ENCODE measurements at places on chromosomes 1 and 21. TPM values are rescaled to one million over a fixed set of nuclear protein-coding genes. Genes with fewer than 3 reads are reported as not detected.

DNA sequence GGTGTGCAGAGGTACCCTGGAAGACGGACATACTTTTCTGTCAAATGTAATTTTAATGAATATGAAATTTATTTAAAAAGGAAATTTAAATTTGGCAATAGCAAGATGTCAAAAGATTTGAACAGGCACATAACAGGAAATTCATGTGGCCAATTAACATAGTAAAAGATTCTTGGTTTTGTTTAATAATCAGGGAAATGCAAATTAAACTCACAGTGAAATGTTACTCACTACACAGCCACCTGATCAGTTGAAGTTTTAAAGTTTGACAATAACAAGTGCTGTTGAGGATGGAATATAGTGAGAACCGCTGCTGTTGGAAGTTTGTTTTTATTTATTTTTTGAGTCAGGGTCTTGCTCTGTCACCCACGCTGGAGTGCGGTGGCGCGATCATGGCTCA lies 63.9 kb downstream of the TEX35 start:
- no peak for DNase-seq

NCF2 gene
- total RNA-seq: 0.58 TPM

DNA sequence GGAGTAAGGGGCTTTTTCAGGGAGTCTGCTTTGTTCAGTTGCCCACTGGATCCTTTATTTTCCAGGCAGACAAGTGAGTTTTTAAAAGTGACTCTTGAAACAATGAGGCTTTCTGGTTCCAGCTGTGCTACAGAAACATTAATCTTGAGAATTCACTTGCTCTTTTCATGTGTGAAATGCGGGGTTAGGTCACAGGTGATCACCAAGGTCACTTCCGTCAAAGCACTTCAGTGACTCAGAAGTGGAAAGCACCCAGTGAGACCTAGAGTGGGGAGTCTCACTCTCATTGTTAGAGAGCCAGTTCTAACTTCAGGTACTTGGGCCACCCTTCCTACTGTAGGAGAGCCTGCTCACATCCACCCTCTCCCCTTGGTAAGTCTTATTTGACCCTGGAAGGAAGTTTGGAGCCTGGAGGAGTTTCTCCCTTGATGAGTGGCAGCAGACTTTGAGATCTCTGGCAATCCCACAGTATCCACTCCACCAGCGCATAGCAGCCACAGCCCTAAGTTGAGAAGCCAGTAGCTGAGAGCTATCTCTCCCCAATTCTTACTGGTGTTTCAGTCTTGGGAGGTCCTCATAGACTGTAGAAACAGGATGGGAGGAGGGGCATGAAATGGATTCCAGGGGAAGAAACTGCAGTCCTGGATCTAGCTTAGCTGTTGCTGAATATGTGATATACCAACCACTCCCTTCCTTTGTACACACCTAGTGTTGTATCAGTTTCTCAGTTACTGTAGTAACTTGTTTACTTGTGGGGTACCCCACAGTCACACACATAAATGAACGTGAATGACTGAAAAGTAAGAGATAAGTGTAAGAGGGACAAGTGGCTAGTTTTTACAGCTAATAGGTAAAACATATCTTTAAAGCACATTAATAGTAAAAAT lies 3.1 kb downstream of the TACSTD2 start:
- no peak for DNase-seq

- no peak for DNase-seq
These were observed 7.0 kb downstream of the NKAIN1 start for GRCh38 chr1:31232689-31233088.

DNA sequence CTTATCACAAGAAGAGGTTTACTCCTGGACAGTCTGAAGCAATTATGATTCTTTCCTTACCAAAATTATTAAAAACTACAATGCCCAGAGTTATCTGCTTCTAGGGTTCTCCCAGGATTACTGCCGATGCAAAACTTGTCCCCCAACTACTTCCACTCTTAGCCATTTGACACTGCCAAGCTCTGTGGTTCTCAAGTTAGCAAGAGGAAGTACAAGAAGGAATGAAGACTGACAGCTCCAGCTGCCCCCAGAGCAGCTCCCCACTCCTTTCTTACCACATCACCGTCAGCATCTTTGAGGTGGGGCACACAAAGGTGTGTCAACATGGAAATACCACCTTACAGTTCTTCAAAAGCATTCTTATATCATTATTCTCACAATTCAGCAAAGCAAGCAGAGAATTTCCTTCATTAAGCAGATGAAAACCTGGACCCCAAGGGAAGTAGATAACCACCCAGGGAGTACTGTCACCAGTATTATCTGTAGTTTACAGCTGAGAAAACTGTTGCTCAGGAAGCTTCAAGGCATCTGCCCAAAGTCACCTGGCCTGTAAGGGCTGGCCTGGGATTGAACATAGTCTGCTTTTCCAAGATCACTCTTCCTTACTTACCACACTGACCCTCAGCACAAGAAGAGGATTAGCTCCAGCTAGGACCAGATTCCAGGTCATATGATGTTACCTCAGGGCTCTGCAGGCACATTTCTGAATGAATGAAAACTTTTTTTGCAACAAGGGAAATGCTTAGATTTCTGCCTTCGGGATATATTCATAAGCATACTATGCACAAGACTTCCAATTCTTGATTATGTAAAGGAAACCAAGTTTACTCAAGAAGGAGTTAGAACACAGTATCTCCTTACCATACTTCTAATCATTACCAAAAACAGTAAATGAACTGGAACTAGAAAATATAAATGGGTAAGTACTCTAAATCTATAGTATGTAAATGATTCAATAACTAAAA lies 9.3 kb downstream of the PSMG1 start:
- DNase-seq: no peak

DNA sequence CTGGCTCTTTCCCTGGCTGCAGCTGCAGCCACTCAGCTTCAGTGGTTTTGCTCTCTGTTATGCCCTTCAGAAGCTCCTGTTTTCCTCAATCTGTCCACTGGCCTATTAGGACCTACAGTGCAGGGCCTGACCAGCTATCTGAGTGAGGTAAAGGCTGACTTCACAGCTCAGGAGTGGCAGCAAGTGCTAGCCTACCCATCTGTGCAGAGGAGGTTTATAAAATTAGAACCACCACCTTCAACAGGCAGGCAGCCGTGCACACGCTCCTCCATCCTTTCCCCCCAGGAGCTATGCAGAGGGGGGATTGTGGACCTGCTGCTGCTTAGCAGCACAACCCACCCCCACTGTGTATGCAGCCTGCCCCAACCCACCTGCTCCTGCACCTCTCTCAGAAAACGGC lies 8.3 kb downstream of the ADAR start:
- DNase-seq: no peak

HFM1 gene
- 0.26 TPM for total RNA-seq

DNA sequence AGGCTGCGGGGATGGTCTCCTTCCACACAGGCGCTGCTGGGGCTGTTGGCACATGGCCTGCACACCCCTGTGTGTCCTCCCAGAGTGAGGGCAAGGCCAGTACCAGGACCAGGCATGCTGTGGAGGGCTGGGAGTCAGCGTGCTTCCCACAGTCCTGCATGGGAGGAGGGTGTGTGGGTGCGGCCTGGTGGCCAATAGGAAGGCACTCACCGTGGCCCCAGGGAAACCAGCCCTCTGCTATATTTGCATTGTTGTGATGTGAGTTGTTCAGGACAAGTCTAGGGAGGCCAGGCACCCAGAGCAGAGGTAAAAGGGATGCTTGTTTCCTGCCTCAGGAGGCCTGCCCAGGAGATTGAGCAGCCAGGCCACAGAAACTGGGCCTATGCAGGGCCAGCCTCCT lies 59.5 kb downstream of the S100B start:
- no peak for DNase-seq

- no peak for DNase-seq
These were observed 26.3 kb downstream of the HUNK start for GRCh38 chr21:31898933-31899630.

TPRG1L gene
- total RNA-seq: 43.9 TPM

- no peak for DNase-seq
These were observed 24.7 kb upstream of the LAMC2 start for GRCh38 chr1:183161391-183161790.

- peak; percentile 11 for DNase-seq
These were observed 394.0 kb downstream of the NPHP4 start for GRCh38 chr1:5597991-5598823.

ACTN2 gene
- total RNA-seq: not detected

DNA sequence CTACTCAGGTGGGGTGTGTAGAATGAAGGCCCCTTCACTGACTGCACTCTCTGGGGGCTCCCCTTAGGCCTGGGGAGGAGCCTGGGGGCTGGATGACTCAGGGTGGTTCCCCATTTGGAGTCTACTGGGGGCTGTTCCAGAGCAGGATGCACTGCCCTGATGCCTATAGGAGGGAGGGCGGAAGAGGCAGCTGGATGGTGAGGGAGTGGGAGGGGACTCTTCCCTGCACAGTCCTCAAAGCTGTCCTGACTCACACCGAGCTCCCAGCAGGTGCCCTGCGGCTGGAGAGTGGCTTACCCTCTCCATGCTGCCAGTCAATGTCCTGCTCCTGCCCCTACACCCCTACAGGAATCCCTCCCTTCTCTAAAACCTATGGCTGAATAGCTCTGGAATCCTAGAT lies 204.4 kb downstream of the TRABD2B start:
- no peak for DNase-seq

GRCh38 chr21:44589586-44590305 lies 2.6 kb downstream of the KRTAP10-6 start:
- no peak for DNase-seq

FCRLB gene
- total RNA-seq: 0.29 TPM

- no peak for DNase-seq
These were observed 6.3 kb upstream of the TPRG1L start for GRCh38 chr1:3618531-3618880.

- no peak for DNase-seq
These were observed 464 bp downstream of the COL11A1 start for GRCh38 chr1:103107741-103108375.

KCNK2 gene
- 0.49 TPM for total RNA-seq

DNA sequence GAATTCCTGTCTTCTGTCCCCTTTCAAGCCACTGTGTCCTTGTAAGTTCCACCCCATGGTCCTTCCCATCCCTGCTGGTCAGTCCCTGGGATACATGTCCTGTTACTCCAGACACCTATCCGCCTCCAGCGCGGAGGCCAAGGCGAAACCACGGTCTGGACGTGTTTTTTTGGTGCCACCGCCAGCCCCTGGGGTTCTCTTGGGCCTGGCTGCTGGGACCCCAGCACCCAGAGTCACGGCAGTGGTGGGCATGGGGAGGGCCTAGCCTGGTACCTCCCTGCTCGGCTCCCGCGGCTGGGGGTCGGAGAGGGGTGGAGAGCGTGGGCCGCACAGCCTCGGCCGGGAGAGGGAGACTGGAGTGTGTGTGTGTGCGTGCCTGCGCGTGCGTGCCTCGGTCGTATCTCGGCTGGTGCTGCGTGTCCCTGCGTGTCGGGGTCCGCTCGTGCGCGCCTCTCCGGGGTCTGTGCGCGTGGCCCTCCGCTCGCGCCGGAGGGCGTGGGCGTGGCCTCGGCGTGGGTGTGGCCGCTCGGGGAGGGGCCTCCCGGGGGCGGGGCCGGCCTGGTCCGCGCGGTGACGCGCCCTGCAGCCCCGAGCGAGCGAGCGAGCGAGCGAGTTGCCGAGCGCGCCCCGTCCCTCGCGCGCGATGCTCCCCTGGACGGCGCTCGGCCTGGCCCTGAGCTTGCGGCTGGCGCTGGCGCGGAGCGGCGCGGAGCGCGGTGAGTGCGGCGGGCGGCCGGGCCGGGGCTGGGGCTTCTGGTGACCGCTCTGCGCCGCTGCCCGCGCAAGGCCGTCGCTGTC lies at the start of gene VWA1:
TSS of gene VWA1 (plus strand) at position 585 of the 798 bp plus-strand sequence. CDS start at position 644, 59 bp downstream.
- DNase-seq: peak; percentile 58

DNA sequence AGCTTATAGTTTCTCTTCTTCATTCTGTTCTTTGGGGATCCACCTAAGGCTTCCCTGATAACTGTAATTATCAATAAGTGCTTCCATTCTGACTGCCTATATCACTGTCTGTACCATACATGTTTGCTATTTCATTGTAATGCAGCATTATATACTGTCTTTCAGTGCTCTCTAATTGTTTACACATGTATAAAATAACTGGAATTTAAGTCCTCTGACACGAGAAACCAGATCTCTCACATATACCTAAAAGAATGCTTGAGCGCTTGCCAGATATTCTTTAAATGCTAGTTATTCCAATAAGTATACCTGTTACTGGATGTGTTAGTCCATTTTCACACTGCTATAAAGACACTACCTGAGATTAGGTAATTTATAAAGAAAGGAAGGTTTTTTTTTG lies 34.7 kb downstream of the CELF3 start:
- DNase-seq: no peak

Data from Caco-2 (cell line).